ENCODE measurements at places on chromosomes 2 and 18. TPM values are rescaled to one million over a fixed set of nuclear protein-coding genes. Genes with fewer than 3 reads are reported as not detected.

CETN1 gene
- not detected for total RNA-seq

MAPRE3 gene
- 29.0 TPM for total RNA-seq

ACADL gene
- total RNA-seq: 2.3 TPM

GDF7 gene
- total RNA-seq: 1.9 TPM

TUBA3D gene
- not detected for total RNA-seq

NFATC1 gene
- total RNA-seq: 10.6 TPM

DES gene
- total RNA-seq: 5.2 TPM

CD28 gene
- total RNA-seq: not detected

GRCh38 chr2:75604484-75604883 is 42.1 kb upstream of the MRPL19 start:
- peak; percentile 48 for DNase-seq
- peak overlapping the region; percentile 98 for H3K27ac ChIP-seq
- no peaks in the 10 kb centered on the region for H3K36me3 ChIP-seq
- H3K27me3 ChIP-seq: no peaks in the 10 kb centered on the region

DNA sequence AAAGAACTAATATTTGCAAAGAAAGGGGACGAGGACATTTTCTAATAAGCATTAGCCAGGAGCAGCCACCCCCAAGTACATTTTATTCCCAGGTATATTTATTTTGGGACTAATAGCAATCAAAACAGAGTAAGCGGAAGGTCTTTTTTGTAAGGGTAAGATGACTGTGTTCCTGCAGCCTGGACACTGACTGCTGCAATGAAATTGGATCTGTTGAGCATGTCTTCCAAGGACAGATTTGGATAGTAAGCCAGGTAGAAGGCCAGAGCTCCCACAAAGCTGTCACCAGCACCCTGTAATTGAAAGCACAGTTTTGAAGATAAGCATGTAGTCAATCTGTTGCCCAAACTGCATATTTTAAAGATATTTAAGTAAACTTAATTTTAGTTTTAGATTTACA is 10.0 kb downstream of the MRPL33 start:
- peaks cover 2% of the 10 kb centered on the region for H3K36me3 ChIP-seq
- DNase-seq: no peak
- no peak overlapping the region for H3K4me3 ChIP-seq
- H3K27me3 ChIP-seq: no peaks in the 10 kb centered on the region
- peaks cover 3% of the 10 kb centered on the region for H3K4me1 ChIP-seq

GRCh38 chr2:232603283-232603682 is 30.1 kb upstream of the EFHD1 start:
- DNase-seq: no peak
- H3K27me3 ChIP-seq: peaks cover 6% of the 10 kb centered on the region
- no peaks in the 10 kb centered on the region for H3K4me1 ChIP-seq
- no peaks in the 10 kb centered on the region for H3K36me3 ChIP-seq
- no peak overlapping the region for H3K27ac ChIP-seq

DNA sequence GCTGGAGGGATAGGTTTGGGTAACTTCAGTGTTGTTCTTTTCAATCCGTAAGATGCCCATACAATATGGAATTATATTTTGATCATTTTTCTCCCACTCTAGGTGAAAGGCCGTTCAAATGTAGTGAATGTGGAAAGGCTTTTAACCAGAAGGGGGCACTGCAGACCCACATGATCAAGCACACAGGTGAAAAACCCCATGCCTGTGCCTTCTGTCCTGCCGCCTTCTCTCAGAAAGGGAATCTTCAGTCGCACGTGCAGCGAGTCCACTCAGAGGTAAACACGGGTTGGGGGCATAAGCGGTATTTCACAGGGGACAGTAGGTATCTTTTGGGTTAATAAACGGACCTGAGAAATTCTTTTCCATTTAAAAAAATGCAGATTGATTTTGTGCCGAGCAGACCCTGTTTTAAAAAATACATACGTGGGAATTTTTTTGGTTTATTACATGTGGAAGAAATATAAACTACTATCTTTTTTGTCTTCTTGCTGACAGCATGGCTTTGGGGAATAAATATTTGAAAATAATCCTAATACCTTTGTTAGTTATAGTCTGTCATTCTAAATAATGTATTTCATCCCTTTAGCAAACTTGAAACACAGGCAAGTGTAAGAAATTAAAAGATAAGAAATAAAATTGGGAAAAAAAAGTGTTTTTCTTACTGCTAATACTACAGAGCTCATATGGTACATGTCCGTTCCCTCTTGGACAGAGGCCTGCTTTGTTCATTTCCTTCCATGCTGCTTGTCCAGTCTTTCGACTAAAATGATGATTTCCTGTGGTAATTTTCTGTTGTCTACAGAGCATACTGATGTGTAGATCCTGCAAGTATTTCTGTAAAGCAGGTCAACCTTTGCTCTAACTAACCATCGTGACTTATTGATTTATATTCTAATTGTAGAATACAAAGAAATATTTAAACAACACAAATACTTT is 53.3 kb downstream of the ZNF236 start:
- no peaks in the 10 kb centered on the region for H3K4me1 ChIP-seq
- H3K27ac ChIP-seq: no peak overlapping the region
- peaks cover 11% of the 10 kb centered on the region for H3K36me3 ChIP-seq
- no peaks in the 10 kb centered on the region for H3K27me3 ChIP-seq
- no peak for DNase-seq

DNA sequence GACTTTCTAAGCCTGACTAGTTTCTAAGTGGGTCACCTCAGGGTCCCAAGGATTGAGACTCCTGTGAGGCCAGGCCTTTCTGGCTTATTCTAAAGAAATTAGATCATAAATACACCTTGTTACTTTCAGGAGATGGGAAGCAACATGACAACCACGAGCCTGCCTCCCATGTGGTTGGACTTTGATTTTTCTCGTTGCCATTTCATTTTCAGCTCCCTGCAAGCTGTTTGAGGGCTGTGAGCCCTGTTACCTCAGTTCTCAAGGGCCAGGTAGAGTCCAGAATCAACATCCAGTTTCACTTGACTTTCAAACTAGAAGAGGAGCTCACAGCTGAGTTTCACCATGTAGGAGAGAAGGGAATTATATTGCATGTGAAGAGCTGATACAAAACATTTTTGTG is 159.8 kb upstream of the BCL2L11 start:
- peaks cover 15% of the 10 kb centered on the region for H3K27me3 ChIP-seq
- DNase-seq: no peak
- no peaks in the 10 kb centered on the region for H3K36me3 ChIP-seq
- no peak overlapping the region for H3K4me3 ChIP-seq
- no peaks in the 10 kb centered on the region for H3K4me1 ChIP-seq

- H3K36me3 ChIP-seq: no peaks in the 10 kb centered on the region
- H3K27ac ChIP-seq: no peak overlapping the region
Measured at GRCh38 chr2:70043252-70043875, 43.9 kb upstream of the PCBP1 start.

DNA sequence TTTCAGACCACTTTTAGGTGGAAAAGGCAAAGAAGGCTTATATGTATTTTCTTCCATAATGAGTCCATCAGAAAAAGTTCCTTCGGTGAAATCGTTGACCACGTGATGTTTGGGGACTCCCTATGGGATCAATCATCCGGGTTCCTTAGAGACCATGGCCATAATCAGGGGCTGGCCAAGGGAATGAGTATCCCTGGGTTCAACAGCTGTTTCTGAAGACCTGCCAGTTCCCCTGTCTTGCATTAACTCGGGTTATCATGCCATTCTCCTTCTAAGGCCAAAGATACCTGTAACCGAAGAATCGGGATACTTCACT is 18.7 kb upstream of the TMEM177 start:
- H3K27me3 ChIP-seq: no peaks in the 10 kb centered on the region
- DNase-seq: no peak
- H3K4me1 ChIP-seq: no peaks in the 10 kb centered on the region
- no peaks in the 10 kb centered on the region for H3K36me3 ChIP-seq

DNA sequence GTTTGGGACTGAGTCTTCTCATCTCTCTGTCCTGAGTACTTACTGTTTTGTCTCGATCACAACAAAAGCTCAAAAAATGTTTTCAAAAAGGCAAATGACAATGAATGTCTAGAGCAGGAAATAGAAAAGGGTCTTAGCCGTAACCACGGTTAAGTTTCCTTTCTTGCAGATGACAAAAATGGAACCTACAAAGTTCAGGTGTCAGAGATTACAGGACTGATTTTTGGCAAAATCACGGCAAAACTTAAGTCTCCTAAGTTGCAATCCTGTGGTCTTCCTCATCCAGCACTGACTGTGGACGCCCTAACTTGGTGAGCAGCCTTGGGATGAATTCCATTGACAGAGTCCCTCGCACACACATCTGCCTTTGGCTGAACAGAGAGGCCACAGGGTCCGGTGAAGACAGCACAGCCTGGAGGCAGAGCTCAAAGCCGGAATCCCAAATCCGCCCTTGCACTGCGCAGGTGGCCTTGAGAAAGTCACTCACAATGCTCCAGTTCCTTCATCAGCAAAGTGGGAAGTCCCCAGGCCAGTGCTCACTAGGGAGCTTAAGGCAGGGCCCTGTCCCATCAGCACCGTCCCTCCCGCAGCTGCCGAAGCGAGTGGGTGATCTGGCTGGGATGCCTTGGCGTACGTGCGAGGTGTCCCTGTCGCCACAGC is 55.2 kb downstream of the EIPR1 start:
- no peak overlapping the region for H3K27ac ChIP-seq
- H3K4me3 ChIP-seq: no peak overlapping the region
- H3K36me3 ChIP-seq: no peaks in the 10 kb centered on the region
- H3K4me1 ChIP-seq: no peaks in the 10 kb centered on the region
- H3K27me3 ChIP-seq: no peaks in the 10 kb centered on the region

DNA sequence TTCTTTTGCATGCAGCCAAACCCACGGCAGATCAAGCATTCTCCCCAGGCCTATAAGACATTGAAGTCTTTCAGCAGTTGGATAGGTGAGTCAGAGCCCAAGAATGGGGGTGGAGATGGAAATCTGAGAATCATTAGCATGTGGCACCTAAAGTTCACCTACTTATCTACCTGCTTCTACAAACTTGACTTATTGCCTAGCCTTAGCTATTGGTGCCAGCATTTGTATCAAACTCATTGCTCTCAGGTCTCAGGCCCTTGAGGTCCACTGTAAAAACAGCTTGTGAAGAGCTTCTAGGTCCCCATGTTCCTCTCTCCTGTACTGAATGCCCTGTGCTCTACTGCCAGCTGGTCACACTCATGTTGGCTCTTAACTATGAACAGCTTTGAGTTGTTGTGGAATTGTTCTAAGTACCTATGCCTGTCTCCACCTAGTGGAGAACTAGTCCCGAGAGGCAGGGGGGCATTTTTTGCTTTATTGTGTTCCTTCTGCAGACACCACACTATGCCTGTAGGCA is 278.4 kb upstream of the SPRED2 start:
- no peak overlapping the region for H3K4me3 ChIP-seq
- H3K4me1 ChIP-seq: peaks cover 3% of the 10 kb centered on the region
- H3K36me3 ChIP-seq: no peaks in the 10 kb centered on the region
- peak; percentile 25 for DNase-seq
- no peak overlapping the region for H3K27ac ChIP-seq
- H3K27me3 ChIP-seq: peaks cover 6% of the 10 kb centered on the region

DNA sequence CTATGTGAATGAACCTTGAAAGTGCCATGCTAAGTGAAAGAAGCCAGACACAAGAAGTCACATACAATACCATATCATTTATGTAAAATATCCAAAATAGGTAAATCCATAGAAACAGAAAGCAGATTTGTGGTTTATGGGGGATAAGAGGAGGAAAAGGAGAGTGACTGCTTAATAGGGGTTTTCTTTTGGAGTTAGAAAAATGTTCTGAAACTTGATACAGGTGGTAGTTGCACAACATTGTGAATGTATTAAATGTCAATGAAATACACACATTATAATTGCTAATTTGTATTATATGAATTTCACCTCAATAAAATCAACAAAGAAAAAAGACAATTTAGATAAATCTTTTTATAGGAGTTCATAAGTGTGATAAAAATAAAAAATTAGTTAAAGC is 37.1 kb downstream of the MEMO1 start:
- no peak overlapping the region for H3K4me3 ChIP-seq
- no peak for DNase-seq
- H3K27me3 ChIP-seq: no peaks in the 10 kb centered on the region
- peaks cover 2% of the 10 kb centered on the region for H3K36me3 ChIP-seq
- H3K27ac ChIP-seq: no peak overlapping the region
- no peaks in the 10 kb centered on the region for H3K4me1 ChIP-seq

GRCh38 chr2:222608081-222608480 is 47.8 kb downstream of the FARSB start:
- no peaks in the 10 kb centered on the region for H3K4me1 ChIP-seq
- no peak overlapping the region for H3K4me3 ChIP-seq
- H3K27me3 ChIP-seq: no peaks in the 10 kb centered on the region
- no peak for DNase-seq

DNA sequence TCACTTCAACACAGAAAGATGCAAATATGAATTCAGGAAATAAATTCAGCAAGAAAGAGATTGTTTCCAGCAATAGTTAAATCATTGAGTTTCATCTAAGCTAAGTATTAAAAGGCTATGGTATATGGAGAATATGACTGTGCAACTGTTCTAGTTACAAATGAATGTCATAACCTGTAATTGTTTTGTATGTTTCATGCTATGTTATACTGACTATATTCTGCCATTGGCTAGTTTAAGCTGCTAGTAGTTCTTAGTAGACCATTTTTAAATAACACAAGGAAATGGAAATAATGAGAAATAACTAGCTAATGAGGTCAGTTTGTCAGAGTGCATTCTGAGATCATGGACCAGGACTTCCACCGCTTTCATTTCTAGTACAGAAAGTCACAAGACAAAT is 1154.9 kb upstream of the TMEFF2 start:
- no peaks in the 10 kb centered on the region for H3K36me3 ChIP-seq
- H3K27ac ChIP-seq: no peak overlapping the region
- no peaks in the 10 kb centered on the region for H3K4me1 ChIP-seq
- no peak for DNase-seq

DNA sequence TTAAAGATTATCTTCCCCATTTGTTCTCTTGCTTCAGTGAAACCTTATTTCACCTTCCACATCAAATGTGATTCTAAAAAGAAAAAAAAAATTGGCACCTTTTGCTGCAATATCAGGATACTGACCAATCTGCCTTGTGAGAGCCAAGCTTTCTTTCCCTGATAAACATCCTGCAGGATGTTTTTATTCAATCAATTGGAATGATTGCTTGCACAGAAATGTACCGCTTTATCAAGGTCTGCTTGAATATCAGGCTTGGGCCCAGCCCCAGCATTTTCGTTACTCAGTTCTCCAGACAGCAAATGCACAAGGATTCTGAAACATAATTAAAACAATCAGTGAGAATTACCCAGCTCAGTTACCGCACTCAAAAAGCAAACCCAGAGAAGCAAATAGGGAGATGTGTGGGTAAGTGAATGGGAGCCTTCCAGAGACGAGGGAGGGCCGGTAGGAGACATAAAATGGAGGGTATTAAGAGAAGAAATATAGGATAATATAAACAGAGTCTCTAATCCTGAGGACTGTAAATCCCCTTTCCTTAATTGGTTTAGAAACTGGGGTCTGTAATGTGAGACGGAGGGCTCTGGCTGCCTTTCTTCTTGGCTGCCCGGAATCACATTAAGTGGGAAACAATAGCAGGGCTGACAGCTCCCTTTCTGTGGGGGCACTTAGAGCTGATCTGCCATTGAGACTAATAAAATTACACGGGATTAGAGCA is 291.8 kb downstream of the ICOS start:
- DNase-seq: no peak
- H3K27me3 ChIP-seq: no peaks in the 10 kb centered on the region
- no peak overlapping the region for H3K4me3 ChIP-seq

Data from astrocyte (in vitro differentiated cells and primary cell).